RWPE2 (cell line): ENCODE measurements at places on chromosomes 3 and 15.

GRCh38 chr3:197510642-197511018 lies 45.1 kb downstream of the BDH1 start:
- no peak for DNase-seq

GRCh38 chr15:33159726-33160453 lies 34.6 kb downstream of the FMN1 start:
- DNase-seq = no peak

- DNase-seq = no peak
Measured at GRCh38 chr15:88605189-88606069, 15.7 kb upstream of the AEN start.

DNA sequence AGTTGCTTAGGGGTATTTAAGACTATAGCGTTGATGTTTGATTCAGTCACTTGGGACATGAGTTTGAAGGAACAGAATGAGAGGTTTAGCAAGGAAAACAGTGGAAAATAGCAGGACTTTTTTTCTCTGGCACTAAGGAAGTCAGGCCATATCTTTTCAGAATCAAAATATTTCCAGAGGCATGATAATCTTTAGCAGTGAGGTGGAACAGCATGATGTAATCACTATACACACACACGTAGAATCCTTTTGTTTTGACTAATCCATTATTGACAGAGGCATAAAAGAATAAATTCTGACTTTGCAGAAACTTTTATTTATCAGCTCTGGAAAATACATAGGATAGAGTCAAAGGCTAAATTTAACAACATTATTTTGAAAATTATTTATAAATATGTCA lies 174.1 kb downstream of the ZPLD1 start:
- no peak for DNase-seq

- no peak for DNase-seq
Measured at GRCh38 chr3:65401359-65402305, 637.1 kb downstream of the MAGI1 start.

DNA sequence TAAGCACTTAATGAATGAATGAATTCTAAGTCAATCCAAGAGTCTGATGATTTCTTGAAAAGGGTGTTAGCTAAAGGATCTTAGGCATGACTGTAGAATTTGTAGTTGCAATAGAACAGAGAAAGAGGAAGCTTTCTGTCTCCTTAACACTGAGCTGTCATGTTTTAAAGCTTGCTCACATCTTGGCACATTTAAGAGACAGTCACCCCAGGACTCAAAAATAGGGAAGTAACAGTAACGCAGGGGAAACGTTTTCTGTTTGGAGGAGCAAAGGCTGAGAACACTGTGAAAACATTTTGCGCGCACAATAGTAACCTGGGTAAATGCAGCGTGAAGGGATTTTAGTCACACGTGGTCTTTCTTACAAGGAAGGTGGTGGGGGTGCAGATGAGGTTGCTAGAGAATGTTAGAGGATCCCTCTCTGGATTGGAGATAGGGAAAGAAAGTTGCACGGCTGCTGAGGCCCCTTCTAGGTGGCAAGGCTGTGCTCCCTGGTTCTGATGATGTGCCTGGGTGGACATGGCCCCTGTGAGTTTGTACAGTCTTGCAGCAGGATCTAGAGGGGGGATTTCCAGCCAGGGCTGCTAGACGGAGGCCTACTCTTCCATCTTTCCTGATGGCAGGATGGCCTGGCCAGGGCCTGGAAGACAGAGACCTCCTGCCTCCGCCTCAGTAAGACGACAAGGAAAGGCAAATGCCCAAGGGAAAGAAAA lies 12.0 kb downstream of the STARD5 start:
- no peak for DNase-seq
